HFF-Myc (cell line): ENCODE measurements at places on chromosomes 1 and 21.

GRCh38 chr1:19877821-19878636, 4.2 kb upstream of the OTUD3 start:
- no peak for DNase-seq

DNA sequence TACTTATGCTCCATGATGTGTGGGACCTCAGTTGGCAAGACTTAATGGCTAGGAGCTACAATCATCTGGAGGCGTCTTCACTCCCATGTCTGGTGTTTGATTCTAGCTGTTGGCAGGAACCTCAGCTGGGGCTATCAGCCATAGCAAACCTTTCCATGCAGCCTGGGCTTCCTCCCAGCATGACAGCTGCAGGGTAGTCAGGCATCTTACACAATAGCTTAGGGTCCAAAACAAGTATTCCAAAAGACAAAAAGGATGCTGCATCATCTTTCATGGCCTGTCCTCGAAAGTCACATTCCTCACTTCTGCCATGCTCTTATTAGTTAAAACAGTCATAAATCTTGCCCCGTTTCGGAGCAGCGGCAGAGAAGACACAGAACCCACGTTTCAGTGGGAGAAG, 90.9 kb downstream of the LRRC8C start:
- DNase-seq: no peak

DNA sequence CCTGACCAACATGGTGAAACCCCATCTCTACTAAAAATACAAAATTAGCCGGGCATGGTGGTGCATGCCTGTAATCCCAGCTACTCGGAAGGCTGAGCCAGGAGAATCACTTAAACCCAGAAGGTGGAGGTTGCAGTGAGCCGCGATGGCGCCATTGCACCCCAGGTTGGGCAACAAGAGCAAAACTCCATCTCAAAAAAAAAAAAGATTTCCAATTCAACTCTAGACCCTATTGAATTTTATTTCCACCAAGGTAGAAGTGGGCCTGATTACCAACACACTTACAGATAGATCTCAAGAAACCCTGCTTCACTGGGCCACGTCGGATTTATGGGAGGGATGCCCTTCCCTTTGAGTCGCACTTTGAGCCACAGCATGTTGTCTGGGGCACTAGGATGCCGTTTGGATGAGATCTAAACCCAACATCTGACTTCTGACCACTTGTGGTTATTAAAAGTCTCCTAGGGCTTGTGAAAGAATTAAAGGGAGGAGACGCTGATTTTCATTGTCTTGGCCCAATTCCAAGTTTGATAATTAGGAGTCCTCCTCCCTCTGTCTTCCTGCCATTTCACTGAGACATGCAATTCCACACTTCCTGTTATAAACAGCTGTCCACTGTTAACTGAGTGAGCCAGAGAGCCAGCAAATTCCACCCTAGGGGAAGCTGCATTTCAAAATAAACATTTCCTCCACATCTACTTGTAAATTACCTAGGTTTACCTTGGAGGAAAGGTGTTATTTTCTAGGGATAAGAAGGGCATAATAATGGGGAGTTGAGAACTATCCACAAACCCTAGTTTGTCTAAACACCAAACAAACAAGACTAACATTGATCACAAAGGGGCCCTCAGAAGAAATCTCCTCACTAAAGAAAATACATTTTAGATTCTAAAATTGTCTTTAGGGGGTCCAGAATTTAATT, 5.2 kb upstream of the RERE start:
- peak; percentile 91 for DNase-seq

DNA sequence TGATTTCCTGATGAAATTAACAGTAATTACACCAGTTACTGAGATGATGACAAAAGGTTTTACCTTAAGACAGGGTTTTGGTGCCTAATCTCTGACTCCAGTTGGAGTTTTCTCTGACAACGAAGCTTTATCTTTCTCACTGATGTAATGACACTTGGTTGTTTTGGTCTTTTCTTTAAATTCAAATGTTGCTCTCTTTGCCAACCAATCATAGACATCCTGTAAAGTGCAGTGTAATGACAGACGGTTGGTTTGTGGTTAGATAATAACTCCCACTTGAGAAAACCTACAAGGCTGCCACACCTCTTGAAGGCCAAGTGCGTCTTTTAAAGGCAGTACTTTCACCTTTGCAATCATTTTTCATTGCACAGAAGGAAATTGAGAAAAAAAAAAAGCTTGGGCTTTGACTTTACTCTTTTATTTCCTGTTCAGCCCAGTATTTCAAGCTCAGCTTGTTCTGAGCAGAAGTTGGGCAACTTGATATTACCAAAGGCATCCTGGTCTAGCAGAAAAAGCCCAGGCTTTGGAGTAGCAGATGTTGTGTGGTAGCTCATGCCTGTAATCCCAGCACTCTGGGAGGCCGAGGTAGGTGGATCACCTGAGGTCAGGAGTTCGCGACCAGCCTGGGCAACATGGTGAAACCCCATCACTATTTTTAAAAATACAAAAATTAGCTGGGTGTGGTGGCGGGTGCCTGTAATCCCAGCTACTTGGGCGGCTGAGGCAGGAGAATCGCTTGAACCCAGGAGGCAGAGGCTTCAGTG, 14.9 kb downstream of the PDIK1L start:
- DNase-seq: no peak

GRCh38 chr21:29462479-29462878, 163.8 kb downstream of the BACH1 start:
- no peak for DNase-seq
